ENCODE measurements at places on chromosomes 11 and 22.

GRCh38 chr22:17770180-17771077 is 3.8 kb downstream of the BID start:
- no peak for DNase-seq

DNA sequence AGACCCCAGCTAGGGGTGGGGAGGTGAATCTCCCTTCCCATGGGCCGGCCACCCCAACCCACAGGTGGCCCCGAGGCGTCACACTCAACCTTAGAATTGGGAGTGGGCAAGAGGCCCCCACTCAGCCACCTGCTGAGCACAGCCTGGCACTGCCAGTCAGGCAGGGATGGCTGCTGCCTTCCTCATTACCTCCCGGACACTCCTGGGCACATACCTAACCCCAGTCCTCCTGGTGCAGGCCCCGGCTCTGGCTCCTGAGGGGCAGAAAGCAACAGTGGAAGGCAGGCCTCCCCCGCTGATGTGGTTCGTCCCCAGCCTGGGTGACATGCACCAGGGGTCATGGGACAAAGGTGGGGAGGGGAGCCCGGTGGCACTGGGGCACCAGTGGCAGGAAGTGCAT is 103.6 kb downstream of the MPPED1 start:
- no peak for DNase-seq

- DNase-seq: no peak
Measured at GRCh38 chr11:74316772-74317505, 5.5 kb upstream of the P4HA3 start.

DNA sequence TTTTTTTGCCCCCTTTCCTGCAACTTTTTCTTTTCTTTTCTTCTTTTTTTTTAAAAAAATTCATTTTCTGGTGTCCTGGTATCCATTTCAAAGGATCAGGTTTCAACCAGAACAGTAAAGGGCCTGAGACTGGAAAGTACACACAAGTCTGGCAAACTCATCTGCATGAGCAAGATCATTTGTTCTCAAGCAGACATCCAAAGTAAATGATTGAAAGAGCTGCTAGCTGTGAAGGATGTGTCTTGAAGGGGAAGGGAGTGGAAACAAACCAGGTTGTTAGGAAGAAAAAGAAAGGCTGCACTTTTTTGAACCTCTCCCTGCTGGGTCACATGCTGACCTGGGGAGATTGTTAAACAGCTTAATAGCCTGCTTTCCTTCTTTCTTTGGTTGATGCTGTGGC is 5.3 kb downstream of the YAP1 start:
- DNase-seq: no peak

DNA sequence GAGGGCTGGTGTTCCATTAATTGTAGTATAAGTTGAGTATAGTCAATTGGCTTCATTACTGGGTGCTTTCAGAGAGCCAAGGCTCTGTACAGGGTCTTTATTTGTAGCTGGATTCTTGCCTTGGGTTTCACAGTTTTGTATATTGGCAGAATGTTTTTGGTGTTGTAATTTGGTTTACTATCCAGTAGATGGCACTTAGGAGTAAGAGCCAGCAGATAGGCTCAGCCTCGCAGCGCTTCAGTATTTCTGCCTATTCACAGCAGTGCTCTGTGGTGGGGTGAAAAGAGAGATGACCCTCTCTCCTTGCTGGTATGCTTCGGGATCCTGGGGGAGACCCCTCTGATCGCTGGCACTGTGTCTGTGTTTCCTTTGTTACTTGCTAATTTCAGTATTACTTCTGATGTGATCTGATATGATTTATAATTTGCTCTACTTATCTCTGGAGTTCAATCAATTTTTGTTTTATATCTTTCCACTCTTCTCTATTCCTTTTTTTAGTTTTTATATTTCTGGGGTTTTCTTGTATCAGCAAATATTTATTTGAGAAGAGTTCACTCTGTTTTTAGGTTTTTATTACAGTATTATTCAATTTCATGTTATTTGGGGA is 52.2 kb downstream of the ANO5 start:
- no peak for DNase-seq

Measured in GM12878 (cell line).